ENCODE measurements at places on chromosomes 13 and 19. TPM values are rescaled to one million over a fixed set of nuclear protein-coding genes. Genes with fewer than 3 reads are reported as not detected.

- no peak for DNase-seq
Observed at GRCh38 chr13:39603424-39603947, 493 bp upstream of the LHFPL6 start.

DNA sequence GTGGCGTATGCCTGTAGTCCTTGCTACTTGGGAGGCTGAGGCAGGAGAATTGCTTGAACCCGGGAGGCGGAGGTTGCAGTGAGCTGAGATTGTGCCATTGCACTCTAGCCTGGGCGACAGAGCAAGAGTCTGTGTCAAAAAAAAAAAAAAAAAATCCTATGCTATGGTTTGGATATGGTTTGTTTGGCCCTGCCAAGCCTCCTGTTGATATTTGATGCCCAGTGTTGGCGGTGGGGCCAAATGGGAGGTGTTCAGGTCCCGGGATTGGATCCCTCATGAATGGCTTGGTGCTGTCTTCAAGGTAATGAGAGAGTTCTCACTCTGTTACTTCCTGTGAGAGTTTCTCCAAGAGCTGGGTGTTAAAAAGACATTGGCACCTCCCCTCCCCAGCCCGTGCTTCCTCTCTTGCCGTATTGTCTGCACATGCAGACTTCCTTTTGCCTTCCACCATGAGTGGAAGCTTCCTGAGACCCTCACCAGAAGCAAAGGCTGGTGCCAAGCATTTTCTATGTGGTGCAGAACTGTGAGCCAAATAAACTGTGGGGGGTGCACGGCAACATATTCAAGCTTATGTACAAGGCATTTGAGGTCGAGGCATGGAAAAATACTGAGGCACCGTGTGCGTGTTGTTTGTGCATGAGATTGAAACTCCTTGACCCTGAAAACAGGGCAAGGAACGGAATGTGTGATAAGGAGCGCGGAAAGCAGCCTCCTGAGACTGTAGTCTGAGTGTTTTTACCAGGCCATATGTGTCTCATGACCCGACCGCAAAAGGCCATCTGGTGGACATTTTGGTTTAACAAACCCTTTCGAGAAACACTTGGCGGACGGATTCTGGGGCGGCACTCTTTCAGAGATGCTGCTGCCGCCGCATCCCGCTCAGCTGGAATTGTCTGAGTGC lies 7.3 kb downstream of the SIGLEC9 start:
- DNase-seq = no peak

DNA sequence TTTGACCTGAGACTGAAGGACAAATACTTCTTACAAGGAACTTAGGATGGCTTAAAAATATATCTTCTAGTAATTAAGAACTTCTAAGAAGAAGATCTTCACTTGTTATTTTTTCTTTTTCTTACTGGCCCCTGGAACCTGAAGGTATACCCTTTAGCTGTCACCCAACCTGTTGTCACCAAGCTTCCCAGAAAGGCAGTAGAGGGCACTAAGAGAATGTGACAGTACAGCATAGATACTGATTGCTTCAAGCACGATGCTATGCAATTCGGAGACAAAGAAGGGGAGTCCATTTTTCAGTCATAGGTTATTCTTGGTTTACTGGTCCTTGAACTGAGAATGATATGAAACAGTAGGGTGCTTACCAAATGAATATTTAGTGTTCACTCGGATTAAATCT lies 208.3 kb upstream of the PCDH9 start:
- no peak for DNase-seq

Gene SULT2B1
- total RNA-seq = 0.13 TPM

Gene PSG6
- total RNA-seq = not detected

Gene NXNL1
- total RNA-seq = not detected

Data from dermis microvascular lymphatic vessel endothelial cell (primary cell).